ENCODE measurements at places on chromosomes 1 and 21.

DNA sequence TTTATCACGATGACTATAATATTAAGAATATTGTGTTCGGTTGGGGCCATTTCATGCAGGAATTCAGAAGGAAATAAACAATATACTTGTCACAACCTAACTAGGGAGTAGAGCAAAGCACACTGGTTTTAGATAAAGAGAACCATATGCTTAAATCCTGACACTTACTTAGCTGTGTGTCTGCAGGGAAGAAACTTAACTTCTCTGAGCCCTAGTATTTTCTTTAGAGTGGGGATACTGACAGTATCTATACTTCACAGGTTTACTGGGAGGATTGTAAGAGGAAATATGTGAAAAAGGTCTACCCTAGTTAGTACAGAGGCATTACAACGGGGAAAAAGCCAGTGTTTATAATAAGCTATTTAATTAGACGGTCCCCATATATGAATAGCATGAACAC is 72.9 kb downstream of the IARS2 start:
- no peak for DNase-seq

GRCh38 chr1:223742856-223743517 is 30.6 kb downstream of the CAPN2 start:
- DNase-seq: no peak

DNA sequence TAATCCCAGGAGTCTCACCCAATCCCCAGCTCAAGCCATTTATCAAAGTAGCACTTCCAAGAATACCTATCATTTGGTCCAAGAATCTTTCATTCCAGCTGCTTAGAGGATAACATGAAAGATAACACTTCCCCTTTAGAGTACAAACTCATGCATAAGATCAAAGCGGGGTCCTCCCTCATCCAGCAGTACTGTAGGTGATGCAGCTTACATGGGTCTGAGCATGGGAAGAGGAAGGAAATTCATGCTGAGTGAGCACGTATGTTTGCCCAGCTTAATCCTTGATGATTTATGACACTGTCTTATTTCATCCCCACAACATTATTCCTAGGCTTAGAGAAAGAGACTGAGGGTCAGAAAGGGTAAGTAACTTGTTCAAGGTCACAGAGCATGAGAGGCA is 167.1 kb upstream of the GJB5 start:
- DNase-seq: no peak

- no peak for DNase-seq
These were observed 274.8 kb upstream of the RUNX1 start for GRCh38 chr21:35323947-35324346.

DNA sequence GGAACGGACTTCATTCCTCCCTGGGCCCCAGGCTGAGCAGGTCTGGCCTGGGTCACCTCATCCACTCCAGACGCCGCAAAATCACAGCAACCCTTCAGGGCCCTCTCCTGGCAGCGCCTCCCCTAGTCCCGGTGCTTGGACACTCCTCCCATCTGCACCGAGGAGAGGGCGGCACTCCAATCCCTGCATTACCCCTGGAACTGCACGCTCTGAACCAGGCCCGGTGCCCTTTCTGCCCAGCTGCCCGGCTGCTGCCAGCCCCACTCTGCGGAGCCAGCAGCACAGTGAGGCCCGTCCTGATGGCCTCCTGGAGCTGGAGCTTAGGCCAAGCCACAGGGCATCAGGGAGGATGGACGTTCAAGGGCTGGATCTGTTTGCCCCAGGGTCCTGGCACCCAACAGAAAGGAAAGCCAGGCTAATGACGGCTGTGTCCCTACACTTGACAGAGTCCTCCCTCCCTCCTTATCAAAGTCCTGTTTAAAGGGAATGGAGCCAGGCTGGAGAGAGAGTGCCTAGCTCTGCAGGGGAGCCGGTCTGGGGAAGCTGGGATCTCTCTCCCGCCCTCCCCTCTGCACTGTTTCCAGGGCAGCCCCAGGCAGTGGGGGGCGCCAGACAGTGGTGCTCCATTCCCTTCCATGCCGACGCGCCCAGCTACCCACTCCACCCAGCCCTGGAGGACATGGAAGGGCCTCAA is 12.7 kb downstream of the COL6A2 start:
- no peak for DNase-seq

DNA sequence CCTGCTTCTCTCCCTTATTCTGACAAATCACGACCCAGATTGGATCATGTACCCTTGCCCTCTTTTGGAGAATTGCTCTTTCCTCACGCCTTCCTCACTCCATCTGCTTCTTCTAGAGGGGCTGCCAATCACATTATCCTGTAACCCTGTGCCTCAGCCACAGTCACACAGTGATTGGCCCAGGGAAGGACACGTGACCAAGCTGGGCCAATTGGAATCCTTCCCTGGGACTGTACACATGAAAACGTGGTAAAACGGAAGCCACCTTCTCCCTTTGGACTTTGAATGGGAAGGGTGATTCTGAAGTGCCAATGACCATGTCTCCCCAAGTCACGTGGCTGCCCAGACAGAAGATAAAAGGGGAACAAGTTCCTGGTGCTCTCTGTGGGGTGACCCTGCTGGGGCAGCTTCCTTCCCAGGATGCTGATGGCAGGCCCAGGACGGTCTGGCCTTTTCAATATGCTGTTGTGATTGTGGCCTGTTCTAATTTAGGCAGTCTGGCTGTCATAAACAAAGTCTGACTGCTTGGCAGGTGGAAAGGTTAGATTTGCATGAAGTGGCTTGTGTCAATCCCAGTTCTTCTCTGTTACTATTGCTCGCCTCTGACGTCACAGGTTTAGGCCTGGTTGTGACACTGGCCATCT is 92.9 kb downstream of the UBIAD1 start:
- no peak for DNase-seq

GRCh38 chr1:63524201-63524600 is 876 bp downstream of the EFCAB7 start:
- DNase-seq: no peak

GRCh38 chr1:55478742-55479141 is 263.6 kb upstream of the USP24 start:
- no peak for DNase-seq

GRCh38 chr1:156750711-156751450 is 594 bp downstream of the HDGF start:
- peak; percentile 40 for DNase-seq

- DNase-seq: no peak
These were observed 10.8 kb downstream of the ARHGEF16 start for GRCh38 chr1:3465091-3465934.

DNA sequence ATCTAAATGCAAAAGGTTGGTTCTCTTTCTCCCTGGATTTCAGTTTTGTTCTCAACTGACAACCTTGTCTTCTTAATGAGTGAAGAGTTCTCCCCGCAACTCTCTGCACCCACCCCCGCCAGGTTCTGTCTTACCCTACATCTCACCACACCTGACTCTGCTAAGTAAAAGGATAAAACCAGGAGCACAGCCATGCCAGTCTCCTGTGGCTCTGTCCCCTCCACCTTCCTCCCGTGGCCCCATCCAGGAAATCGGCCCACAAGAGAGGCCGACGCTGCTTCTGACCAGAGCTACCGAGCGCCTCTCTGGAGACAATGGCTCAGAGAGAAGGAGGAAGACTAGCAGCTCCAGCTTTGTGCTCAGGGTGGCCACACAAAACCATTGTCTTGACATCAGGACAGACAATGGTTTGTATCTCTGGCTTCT is 72.2 kb downstream of the PLEKHA6 start:
- DNase-seq: no peak

DNA sequence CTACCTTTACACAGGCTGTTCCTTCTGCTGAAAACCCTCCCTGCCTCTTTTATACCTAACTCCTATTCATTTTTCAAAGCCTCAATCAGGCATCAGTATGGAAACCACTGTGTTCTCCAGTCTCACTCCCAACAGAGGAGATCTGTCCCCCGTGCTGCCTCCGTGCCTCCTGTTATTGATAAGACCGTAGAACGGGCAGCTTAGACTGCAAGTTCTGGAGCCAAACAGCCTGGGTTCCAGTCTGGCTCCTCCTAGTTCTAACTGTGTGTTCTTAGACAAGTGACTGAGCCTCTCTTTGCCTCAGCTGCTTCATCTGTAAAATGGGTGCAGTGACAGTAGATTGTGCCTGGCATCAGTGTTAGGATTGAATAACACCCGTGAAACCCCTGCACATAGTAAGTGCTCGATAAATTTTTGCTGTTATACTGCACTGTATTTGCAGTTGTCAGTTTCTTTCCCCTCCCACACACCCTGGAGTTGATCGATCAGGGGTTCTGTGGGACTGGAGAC is 17.0 kb upstream of the IFFO2 start:
- no peak for DNase-seq

DNA sequence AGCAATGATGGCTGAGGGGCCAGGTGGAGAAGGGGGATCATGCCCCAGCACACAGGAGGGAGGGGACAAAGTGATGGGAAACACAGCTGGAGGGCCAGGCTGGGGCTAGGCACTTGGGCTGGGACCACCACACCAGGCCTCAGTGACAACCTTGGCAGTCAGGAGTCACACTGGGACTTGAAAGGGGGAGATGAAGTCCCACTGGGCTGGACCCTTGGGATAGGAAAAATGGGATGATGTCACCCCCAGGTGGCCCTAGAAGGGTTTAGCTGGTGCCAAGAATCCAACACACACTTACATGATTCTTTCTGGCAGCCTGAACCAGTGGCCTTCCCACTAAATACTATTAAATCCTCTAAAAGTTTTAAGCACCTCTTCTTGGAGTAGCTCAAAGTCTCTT is 17.1 kb downstream of the ZBTB17 start:
- no peak for DNase-seq

GRCh38 chr1:209406168-209406567 is 177.3 kb upstream of the CAMK1G start:
- DNase-seq: no peak

DNA sequence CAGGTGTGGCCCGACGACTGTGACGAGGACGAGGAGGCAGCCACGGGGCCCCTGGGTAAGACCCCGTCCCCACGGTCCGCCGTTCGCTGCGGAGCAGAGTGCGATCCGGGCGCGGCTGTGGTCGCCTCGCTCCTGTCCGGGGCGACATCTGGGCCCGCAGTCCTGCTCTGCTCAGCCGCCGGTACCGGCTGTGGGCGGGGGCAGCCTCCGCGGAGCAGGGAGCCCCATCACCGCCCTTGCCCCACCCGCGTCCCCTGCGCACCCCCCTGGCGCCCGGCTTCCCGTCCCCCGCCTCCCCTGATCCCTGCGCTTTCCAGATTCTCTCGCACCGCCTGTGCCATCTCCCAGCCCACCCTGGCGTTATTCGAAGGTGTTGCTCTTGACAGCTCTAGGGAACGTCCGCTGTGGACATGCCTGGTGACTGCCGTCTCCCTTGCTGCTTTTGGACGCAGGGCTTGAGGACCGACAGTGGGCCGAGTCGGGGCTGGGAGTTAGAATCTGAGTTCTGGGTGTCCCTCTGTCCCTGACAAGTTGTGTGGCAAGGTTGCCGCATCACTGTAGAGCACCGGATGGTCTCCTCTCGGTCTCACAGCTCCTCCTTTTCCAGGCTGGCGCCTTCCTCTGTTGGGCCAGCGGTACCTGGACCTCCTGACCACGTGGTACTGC is 596 bp downstream of the TOR3A start:
- peak; percentile 56 for DNase-seq

DNA sequence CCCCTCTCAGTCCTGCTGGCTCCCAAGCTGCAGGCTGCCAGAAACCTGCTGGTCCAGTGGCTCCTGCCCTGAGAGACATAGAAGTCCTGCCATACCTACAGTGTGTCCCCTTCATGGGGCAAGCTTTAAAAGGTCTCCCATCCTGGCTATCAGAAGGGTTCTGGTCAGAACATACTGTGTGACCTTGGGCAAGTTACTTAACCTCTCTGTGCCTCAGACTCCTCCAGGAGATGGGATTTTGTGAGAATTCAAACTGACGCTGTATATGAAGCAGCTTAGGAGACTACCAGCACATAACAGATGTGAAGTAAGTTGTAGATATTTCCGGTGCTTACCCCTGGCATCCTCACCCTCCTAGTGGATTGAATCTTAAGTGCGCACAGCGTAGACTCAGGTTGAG is 8.7 kb upstream of the GJB5 start:
- no peak for DNase-seq

DNA sequence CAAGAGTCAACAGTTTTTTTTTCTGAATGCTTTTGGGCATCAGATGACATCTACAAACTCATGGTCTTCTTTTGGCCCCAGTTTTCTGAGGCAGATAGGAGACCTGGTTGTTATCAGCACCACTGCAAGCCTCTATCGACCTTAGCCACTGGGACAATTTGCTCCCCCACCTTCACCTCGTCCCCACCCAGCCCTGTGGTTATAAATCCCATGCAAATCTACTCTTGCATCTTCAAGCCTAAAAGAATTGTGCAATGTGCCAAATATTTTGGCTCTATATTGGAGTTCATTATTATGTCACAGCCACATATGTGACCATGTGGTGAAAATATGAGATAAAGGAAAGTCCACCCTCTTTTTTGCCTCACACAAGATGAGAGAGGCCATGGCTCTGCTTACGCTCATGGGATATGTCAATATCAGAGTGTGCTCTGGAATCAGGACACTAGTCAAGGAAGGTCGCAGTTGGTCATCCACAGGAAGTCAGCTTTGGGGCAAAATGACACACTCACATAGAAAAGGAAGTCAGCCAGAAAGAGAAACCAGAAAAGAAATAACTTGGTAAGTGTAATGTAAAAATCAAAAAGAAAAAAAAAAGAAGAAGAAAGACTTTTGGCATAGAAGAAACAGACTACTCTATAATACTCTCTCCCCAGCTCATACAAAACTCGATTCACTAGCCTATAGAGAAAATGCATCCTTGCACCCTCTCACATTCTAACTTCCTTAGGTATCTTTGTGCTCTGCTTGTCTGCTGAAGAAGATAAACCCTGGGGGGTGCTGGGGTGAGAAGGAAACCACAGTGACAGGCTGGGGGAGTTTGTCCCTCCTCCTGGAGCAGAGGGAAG is 21.2 kb downstream of the SLC30A10 start:
- no peak for DNase-seq

GRCh38 chr21:16194788-16195537 is 465.2 kb downstream of the USP25 start:
- DNase-seq: no peak
